Stimulated activated CD8-positive, alpha-beta memory T cell treated with anti-CD3 and anti-CD28 coated beads, Interleukin-4, amount 100 ng/mL, for 1 hour (primary cell): ENCODE measurements at places on chromosomes 7 and 10.
A peak's percentile ranks its signal among the peaks of the same experiment; 100 is the strongest.

- DNase-seq: no peak
These were observed 5.3 kb upstream of the LOXL4 start for GRCh38 chr10:98273057-98273850.

GRCh38 chr7:101875283-101875846 lies 57.9 kb downstream of the CUX1 start:
- no peak for DNase-seq

- no peak for DNase-seq
These were observed 4.5 kb upstream of the CYTH3 start for GRCh38 chr7:6276911-6277408.

DNA sequence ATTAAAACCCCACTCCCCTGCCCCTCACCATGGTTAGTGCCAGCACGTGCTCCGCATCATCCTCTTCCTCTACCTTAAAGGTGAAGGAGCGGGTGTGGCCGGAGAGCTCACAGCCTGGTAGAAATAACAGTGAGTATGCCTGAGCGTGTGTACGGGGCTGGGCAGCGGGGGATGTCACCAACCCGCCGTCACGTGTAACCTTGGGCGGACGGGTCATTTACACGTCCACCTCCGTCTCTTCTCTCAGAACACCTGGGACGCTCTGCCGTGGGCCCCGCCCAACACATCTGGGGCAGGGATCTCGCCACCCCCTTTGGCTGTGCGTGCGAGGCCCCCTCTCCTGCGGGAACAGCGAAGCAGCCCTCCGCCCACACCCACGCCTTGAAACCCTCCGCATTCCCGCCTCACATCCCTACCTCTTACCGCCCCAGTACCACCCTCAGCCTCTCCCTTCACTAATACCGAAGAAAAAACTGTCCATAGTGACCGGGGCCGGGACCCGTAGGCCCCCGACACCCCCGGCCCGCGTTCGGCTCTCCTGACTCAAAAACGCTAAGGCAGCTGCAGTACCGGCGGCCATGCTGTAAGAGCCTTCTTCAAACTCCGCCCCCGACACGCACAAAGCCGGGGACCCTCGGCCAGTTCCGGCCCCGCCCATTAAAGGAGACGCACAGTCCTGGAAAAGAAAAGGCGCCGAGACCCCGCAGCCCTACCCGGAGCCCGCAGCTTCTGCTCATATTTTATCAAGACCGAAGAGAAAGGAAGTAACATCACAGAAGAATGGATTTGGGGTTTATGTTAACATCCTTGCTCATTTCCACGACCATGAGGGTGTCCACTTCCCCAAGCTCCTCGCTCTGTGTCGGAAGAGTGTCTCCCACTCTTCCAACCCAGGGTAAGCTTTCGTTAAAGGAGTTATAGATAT lies at the start of gene NPM3:
TSS of gene NPM3 (minus strand) at position 636 of the 925 bp plus-strand sequence. CDS start at position 580, 56 bp downstream.
- DNase-seq: peak; percentile 61

- DNase-seq: no peak
These were observed 29.8 kb upstream of the CHST15 start for GRCh38 chr10:124123156-124123555.

- no peak for DNase-seq
These were observed 19.2 kb downstream of the ELFN1 start for GRCh38 chr7:1689311-1689710.

DNA sequence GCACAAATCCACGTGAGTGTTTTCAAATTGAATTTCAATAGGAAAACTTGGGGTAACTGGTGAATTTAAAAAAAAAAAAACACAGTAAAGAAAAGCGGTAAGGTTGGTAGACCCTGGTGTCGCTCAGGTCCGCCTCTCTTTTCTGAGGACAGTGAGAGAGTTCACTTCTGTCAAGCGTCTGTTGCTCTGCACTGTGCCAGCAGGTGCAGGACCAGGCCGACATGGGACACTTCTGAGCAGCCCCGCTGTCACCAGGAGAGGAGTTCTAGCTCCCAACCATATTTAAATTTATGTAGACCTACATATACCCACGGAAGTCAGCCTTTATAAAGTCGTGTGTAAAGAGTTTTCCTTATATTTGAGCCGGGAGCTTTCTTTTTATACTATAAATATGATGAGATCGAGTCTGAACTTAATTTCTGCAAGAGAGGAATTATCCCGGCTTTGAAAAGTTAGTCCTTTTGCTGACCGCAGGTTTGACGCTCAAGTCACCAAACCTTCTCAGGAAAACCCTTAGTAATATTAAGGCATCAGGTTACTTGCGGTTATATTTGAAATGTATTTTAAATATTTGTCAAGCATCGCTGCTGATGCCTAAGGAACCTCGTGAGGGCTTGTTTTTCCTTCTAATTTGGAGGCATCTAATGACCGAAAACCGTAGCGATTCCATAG lies 531 bp downstream of the IKZF1 start:
- DNase-seq: no peak

DNA sequence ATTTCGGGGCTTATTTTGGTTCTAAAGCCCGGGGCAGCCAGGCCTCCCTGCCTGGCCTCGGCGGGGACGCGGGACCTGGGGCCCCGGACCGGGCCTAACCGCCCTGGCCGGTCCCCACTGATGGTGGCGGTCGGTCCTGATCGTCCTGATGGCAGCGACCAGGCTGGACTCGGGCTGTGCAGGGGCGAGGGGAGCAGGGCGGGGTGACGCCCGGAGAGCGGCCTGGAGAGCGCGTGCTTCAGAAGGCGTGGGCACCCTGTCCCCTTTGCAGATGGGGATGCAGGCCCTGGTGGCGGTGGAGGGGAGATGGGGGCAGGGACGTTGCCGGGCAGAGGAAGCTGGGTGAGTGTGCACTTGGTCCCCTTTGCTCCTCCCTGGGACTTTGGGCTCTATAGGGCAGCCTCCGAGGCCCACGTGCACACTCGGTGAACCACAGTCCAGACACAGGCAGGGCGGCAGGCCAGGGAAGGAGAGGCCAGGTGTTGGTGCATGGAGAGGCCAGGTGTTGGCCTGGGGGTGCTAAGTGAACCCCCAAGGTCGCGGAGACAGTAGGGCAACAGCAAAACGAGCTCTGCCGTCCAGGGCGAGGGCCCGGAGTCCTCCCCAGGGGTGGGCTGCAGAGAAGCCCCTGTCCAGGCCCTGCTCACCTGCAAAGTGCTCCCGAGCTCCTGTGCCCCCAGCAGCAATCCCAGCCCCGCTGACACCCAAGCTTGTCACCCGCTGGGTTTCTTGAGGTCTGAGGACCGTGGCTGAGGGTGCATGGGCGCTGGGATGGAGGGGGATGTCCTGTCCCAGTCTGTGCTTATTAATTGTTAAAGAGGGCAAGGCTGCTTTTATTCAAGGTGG lies 42.4 kb upstream of the FAM20C start:
- no peak for DNase-seq

DNA sequence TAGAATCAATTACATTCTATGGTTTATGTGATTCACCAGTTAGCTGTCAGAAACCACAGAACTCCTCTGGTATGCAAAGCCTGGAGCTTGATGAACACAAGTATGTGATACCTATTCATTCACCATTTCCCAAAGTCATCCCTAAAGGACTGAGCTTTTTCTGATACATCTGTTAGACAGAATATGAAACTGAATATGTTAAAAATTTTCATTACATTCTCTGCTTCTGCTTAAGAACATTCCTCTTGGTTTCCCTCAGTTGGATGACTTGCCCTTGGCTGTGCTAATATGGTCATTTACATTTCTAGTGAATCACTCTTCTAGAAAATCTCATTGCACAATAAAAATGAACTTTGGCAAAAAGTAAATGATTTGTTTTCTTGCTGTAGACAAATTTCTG lies 10.8 kb upstream of the PON1 start:
- DNase-seq: no peak

DNA sequence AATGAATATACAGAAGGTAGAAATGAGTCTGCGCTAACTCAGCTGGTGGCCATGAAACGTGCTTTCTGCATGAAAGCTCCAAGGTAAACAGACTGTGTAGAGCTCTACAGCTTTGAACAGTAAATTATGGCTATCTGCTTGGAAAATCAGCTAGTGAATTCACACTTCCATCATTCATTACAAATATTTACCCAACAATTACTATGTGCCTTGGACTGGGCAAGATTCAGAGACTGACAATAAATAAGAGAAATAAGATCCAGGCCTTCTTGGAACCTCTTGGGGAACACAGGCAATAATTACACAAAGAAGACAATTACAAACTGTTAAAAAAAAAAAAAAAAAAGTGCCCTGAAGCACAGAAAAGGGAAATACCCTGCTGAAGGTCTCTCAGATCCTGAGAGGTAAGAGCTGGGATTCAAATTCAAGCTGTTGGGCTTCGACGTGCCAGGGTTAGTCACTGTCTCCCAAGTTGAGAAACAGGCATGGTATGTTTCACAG lies 15.8 kb downstream of the TSPAN12 start:
- no peak for DNase-seq

- no peak for DNase-seq
These were observed 56.9 kb downstream of the XPNPEP1 start for GRCh38 chr10:109866168-109866994.

DNA sequence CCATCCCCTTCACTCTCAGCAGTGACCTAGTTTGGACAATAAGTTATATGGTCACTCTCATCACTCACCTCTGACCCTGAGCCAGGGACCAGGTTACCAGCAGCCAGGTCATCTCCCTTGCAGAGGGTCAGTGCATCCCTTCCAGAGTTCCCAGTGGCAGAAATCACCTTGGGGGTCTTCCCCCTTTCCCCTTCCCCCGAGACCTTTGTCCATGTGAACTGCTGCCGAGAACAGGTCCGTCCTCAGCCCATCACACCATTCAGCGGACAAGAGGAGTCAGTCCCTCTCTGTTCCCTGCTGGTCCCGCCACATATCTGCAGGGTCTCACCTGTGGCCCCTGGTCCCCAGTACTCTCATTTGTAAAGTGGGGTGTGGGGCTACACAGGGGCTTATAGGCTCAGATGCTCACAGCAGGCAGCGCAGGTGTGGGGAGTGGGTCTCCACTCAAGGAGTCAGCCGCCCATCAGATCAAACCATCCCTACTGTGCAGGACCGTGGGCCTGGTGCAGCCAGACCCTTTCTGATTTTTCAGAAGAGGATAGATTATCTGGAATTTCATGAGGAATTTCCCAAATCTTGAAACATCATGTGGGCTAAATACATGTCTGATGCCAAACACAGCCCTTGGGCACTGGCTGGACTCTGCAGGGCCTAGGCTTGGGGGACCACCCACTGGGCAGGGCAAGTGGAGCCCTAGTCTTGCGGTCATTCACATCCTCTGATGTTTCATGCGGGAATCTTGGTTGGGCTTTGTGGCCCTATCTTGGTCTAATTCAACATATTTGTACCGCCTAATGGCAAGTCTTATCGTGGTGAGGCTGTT lies 6.5 kb downstream of the DEPP1 start:
- DNase-seq: no peak

GRCh38 chr10:73576178-73576889 lies 14.8 kb downstream of the USP54 start:
- DNase-seq: no peak

GRCh38 chr10:88120599-88121333 lies 257.3 kb downstream of the PTEN start:
- no peak for DNase-seq

GRCh38 chr7:26385240-26385639 lies 93.6 kb downstream of the SNX10 start:
- no peak for DNase-seq

DNA sequence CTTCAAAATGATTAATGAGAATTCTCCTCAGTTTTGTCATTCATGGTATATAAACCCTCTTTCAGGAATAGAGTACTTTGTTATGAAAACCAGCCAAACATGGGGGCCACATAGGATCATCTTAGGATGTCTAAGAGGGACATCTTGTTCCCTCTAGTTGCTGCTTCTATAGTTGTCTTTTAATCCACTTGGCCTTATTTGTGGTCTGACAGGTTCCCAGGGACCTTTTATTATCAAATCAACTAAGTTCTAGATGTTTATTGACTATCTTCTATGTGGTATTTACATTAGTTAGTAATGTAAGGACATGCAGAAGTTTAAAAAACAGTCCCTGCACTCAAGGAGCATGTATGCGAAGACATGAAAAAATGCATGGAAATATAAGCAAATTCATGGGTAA lies 1.6 kb upstream of the ZC3HAV1 start:
- no peak for DNase-seq

DNA sequence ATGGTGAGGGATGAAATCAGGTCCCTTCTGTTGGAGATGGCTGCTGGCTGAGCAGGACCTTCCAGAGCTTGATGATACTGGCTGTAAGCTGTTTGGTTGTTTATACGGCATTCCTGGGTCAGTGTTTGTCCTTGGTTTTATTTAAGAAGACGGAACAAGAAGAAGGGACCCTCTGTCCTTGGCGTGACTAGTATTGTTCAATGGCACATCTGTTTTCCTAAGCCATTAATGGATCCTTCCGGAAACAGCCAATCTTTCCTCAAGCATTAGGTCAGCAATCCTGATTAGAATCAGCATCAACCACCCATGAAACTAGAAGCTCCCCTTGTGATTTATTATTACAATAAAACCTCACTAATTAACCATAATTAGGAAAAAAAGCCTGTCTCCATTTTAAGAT lies 128.7 kb upstream of the KIAA1217 start:
- DNase-seq: no peak

DNA sequence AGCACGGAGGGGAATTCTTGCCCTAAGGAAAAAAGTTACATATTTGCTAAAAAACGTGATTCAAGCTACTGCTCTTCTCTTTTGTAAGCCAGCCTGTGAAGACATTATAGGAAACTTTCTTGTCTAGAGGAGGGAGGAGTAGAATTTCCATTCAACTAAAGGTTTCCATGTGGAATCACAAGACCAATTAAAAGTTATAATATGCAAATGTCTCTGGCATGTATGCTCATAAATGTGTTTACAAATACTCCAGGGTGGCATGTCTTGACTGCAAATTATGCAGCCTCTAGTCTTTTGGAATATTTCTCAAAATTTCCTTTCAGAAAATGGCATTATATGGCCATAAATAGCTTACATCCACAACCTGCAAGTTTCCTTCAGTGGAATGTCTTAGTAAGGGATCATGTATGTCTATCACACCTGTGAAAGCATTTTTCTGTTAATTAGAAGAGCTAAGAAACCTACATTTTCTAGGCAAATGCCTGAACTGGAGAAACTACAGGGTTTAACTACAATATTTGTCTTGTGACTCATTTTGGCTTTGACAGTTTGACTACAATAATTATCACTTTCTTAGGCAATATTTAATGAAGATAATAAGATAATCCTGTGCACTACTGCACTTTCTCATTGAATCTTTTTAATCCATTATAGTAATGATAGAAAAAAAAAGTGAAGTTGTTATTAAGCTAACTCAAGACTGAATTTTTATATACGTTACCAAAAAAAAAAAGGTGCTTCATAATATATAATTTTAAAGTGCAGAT lies 111.1 kb upstream of the C10orf90 start:
- DNase-seq: no peak

- DNase-seq: no peak
These were observed 72.1 kb upstream of the TNRC18 start for GRCh38 chr7:5495581-5496375.
